Activated CD4-positive, alpha-beta T cell treated with anti-CD3 and anti-CD28 coated beads for 36 hours (primary cell): ENCODE measurements at places on chromosomes 7 and 10. TPM values are rescaled to one million over a fixed set of nuclear protein-coding genes. Genes with fewer than 3 reads are reported as not detected.

Gene AKR1C8
- not detected for total RNA-seq

Gene ASB10
- not detected for total RNA-seq

Gene BBIP1
- 34.3 TPM for total RNA-seq

Gene CABCOCO1
- not detected for total RNA-seq

Gene ITIH2
- total RNA-seq, result not detected

Gene MYOZ1
- total RNA-seq, result not detected

Gene PLCE1
- total RNA-seq, result 0.02 TPM

Gene CC2D2B
- total RNA-seq, result 0.23 TPM

Gene STRIP2
- total RNA-seq, result 41.3 TPM

Gene FAM25G
- total RNA-seq, result not detected

Gene WDR86
- not detected for total RNA-seq

Gene TFEC
- not detected for total RNA-seq

Gene TBC1D12
- 0.35 TPM for total RNA-seq

Gene VSTM4
- 0.11 TPM for total RNA-seq

Gene PLAC9
- total RNA-seq, result not detected

Gene FAM25A
- total RNA-seq, result not detected

Gene TMEM270
- total RNA-seq, result not detected

Gene SYCE1
- 0.66 TPM for total RNA-seq

Gene CHST15
- 0.40 TPM for total RNA-seq

Gene GSTO2
- total RNA-seq, result 2.8 TPM

Gene CYP3A4
- not detected for total RNA-seq

Gene SPOCK2
- 158 TPM for total RNA-seq

Gene KAZALD1
- total RNA-seq, result 0.47 TPM

Gene TLL2
- 0.02 TPM for total RNA-seq

Gene TACR2
- not detected for total RNA-seq

Gene EPO
- total RNA-seq, result not detected

Gene CDC14C
- total RNA-seq, result not detected

Gene HIBADH
- 20.5 TPM for total RNA-seq

Gene OPALIN
- not detected for total RNA-seq

Gene GRID2IP
- 0.05 TPM for total RNA-seq

Gene SFMBT2
- 17.6 TPM for total RNA-seq

Gene RNF148
- not detected for total RNA-seq

Gene SPDYE8
- not detected for total RNA-seq

Gene FERD3L
- total RNA-seq, result not detected

Gene PRKAR2B
- 0.93 TPM for total RNA-seq

Gene TEX47
- total RNA-seq, result not detected

Gene SOSTDC1
- total RNA-seq, result not detected

Gene TMEM229A
- not detected for total RNA-seq

Gene ACSL5
- 32.0 TPM for total RNA-seq

Gene HOXA6
- not detected for total RNA-seq

Gene CTAGE6
- 0.94 TPM for total RNA-seq

Gene PIK3CG
- 14.3 TPM for total RNA-seq

Gene MYL10
- not detected for total RNA-seq
